ENCODE measurements at places on chromosomes 11 and 22.

- no peak for DNase-seq
Observed at GRCh38 chr11:13137844-13138301, 128.8 kb downstream of the RASSF10 start.

GRCh38 chr11:18669711-18670110 lies 28.9 kb upstream of the TMEM86A start:
- DNase-seq = no peak

DNA sequence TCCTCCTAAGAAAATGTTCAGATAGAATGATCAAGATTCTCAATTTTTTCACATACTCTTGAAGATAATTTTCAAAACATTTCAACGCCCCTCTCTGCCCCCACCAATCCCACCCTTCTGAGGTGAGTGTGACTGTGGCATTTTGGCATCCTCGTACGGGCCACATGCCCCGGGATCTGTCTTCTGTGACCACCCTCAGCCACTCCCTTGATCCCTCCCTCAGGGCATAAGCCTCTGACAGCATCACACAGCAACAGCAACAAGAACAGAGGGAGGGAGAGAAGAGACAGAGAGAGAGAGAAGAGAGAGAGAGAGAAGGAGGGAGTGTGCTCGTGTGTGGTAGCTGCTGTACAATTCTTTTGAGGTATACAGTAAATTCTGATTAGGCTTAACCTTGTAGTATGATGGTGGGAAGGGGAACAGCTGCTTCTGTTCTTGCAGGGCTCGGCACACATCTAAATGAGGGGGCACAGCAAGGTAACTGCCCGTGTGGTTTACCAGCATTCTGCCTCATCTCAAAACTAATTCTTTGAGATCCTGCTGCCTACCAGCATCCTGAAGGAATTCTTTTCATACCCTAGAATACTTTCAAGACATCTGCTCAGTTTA lies 21.4 kb downstream of the SCUBE2 start:
- DNase-seq = no peak

GRCh38 chr11:16787035-16787742 lies 48.7 kb downstream of the C11orf58 start:
- no peak for DNase-seq

GRCh38 chr22:48828688-48829087 lies 999.0 kb downstream of the BRD1 start:
- no peak for DNase-seq

DNA sequence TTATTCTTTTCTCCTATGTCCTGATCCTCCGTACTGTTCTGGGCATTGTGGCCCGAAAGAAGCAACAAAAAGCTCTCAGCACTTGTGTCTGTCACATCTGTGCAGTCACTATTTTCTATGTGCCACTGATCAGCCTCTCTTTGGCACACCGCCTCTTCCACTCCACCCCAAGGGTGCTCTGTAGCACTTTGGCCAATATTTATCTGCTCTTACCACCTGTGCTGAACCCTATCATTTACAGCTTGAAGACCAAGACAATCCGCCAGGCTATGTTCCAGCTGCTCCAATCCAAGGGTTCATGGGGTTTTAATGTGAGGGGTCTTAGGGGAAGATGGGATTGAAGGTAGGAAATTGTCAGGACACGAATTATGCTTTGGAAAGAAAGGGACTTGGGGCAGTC lies 843 bp downstream of the OR51T1 start:
- DNase-seq = no peak

DNA sequence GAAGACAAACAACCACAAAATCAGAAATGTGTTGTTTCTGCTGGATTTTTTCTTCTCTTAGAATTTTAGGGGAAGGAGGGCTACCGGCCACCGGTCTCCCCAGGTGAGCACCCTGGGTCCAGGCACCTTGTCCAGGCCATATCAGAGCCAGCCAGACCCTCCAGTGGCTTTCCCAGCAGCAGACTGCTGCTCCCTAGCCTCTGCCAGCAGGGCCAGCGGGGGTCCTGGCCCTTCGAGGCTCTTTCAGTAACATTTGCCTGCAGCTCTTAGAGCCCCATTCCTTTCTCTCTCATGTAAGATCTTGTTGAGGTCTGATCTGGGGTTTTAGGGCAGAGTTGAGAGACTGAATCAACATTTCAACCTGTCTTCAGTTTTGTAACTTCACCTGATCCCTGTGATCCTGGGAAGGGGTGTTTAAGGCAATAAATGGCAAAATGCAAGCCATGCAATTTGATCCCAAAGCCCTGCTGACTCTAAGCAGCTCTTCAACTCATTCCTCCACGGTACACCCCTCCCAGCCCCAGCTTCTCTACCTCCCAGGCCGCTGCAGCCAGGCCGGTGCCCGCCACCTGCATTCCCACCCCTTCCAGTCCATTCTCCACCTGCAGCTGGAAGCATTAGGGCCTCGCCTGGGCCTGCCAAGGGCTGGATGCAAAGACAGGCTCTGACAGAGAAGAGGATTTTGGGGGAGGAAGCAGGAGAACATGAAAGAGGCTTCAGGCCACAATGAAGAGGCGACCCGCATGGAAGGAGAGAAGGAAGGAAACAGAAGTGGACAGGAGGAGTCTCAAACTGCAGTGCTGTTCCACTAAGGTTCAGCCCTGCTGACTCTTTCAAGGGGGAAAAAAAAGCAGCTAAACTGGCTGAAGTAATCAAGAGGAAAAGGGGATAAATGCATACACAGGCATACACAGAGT lies 113.0 kb upstream of the FGF3 start:
- DNase-seq = no peak

- DNase-seq = no peak
Observed at GRCh38 chr22:40325315-40325714, 21.0 kb upstream of the ADSL start.

DNA sequence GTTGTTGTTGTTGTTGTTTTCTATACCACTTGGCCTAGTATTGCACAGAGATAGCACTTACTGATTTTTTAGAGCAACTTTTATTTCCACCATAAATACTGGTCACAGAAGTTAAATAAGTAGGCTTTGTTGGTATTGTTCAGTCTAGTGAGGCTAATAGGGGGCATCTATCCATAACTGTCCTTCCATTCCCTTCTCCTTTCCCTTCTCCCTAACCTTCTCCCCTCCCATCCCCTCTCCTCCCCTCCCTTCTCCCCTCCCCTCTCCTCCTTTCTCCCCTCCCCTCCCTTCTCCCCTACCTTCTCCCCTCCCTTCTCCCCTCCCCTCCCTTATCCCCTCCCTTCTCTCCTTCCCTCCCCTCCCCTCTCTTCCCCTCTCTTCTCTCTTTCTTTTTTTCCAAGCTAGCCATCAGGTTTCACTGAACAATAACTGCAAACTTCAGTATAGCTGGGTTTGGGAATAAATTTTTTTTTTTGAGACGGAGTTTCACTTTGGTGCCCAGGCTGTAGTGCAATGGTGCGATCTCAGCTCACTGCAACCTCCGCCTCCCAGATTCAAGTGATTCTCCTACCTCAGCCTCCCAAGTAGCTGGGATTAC lies 56.5 kb downstream of the STIM1 start:
- no peak for DNase-seq

GRCh38 chr11:95291946-95292345 lies 60.9 kb upstream of the SESN3 start:
- DNase-seq = no peak

DNA sequence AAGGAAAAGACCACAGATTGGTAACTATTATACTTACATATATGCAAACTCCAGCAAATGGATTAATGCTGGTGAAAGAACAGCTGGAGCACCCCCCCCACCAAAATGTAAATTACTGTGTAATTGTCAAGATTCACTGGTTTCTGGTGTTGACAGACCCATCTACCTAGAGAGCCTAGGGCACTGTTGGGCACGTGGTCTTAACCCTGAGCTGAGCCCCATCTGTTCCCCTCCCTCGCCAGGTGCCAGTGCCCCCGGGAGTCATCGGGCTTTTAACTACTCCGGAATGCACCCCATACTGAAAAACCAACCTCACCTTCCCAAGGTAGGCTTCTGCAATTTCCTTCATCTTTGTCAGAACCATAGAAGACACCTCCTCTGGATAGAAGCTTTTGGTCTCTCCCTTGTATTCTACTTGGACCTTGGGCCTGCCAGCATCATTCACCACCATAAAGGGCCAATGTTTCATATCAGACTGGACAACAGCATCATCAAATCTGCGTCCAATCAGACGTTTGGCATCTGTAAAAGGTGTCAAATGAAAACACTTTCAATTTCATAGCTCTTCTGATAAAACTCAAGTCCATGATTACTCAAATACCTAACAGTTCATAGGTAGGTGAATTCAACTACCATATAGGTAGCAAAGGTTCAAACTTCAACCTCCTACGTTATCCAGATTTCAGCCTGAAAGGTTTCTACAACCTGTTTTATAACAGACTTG lies 1.5 kb downstream of the HSPA8 start:
- DNase-seq = no peak

GRCh38 chr22:33565580-33565995 lies 354.7 kb downstream of the LARGE1 start:
- DNase-seq = no peak

GRCh38 chr11:111011275-111011594 lies 234.3 kb upstream of the POU2AF2 start:
- DNase-seq = no peak

- no peak for DNase-seq
Observed at GRCh38 chr11:126419801-126420697, 64.6 kb downstream of the ST3GAL4 start.

DNA sequence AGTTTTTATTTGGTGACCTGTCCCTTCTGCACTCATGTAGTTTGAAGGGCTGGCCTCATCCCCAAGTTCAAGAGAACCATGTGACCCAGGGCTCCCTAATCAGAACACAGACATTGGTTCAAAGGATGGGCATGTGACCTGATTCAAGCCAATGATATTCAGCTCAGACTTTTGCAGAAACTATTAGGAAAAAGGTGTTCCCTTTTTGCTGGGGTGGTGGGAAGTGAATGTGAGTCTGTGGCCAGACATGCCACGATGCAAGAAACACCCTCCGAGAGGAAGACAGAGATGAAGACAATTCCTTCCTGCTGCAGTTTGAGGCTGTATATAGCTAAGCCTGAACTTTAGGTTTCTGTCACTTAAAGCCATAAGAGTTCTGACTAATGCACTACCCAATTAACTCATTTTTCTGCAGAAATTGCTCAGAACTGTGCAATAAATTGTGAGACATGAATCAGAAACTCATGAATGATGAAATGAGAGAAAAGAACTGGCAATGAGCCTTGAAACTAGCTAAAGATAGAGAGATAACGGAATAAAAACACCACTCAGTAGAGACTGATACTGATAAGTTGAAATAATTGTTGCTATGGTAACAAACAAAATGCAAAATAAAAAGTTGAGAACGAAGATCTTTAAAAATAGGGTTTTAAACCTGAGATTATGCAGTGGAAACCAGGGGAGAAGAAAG lies 9.2 kb upstream of the MAPK1 start:
- no peak for DNase-seq

DNA sequence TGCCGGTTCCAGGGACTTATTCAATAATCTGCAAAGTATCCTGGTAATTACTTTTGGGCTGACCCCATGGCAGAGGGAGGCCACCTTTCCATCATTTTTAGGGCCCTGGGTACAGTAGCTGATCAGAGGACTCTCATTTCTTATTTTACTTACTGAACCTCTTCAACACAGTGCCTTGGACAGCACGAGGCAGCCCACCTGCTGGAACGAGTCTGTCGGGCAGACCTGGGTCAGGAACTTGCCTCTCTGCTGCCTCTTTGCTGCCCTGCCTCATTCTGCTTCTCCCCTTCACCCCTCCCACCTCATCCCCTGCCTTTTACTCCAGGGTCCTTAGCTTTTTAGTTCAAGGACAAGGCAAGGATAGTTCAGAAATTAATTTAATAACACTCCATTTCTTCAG lies 204.5 kb downstream of the CSNK2A3 start:
- DNase-seq = no peak

DNA sequence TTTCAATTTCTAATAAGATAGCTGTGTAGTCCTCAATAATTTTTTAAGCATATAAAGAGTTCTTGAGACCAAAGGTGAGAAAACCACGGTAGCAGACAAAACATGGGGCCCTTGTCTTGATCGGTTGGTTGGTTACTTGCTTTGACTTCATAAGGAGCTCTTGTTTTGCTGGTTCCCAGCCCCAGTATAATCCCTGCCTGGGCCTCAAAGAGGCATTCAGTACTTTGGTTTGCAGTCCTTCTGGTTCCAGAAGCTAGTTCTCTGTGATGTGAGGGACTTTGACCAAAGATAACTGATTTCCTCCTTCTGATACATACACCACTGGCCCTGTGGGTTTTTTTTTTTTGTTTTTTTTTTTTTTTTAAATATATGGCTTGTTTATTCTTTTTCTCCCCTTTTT lies 17.1 kb downstream of the MARK2 start:
- no peak for DNase-seq

Data from HFF-Myc (cell line).